ENCODE measurements at places on chromosomes 11 and 22.

DNA sequence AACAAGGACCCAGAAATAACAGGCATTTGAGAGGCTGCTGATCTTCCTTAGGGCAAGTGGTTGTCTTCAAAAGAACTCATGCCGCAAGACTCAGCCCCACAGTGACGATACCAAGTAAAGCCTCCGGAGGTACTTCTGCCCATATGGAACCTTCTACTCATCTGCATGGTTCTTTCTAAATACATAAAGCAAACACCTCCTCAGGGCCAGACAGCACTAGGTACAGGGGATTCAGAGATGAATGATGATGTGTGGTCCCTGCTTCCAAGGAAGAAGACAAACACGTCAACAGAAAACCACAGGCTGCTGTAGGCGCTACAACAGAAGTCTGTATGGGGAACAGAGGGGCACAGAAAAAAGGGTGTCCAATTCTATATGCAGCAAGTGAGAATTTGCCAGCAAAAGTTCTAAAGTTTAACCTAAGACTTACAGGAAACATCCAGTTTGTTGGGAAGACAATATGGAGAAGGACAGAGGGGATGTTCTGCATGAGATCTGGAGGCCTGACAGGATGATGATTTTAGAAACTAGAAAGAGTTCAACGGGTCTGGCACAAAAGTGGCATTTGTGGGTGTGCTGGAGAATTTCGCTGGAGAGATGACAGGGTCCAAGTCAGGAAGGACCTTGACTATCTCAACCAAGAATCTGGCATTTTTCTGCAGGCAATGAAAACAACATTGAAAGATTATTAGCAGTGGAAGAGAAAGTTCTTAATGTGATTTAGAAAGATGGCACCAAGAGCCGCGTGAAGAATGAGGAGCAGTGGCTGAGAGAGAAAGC lies 23.7 kb downstream of the JAML start:
- no peak for DNase-seq

GRCh38 chr11:61747967-61748285 lies 4.5 kb upstream of the MYRF start:
- no peak for DNase-seq

DNA sequence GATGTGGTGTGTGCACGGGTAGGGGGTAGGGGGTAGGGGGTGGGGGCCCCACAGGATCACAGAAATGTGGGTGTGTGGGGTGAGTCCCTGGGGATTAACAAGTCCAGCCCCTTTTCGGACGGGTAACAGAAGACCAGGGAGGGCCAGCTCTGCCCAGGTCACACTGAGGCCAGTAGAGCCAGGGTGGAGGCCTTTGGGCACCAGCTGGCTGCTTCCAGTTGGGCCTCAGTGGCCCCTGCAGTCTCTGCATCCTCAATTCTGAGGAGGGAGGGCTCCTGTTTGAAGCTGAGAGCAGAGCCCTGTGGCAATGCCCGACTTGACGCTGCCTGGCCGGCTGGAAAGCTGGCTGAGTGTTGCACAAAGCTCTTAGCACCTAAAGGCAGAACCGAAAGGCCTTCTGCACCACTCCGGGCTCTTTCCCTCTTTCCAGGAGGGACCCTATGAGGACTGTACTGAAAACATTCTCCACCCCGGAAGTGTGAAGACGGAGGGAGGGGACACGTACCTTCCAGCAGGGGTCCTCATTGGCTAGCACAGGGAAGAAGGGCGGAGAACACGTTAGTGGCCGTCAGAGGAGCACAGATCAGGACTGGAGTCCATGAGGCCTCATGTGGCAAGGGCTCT lies 120.4 kb downstream of the PHF21B start:
- DNase-seq, result no peak

DNA sequence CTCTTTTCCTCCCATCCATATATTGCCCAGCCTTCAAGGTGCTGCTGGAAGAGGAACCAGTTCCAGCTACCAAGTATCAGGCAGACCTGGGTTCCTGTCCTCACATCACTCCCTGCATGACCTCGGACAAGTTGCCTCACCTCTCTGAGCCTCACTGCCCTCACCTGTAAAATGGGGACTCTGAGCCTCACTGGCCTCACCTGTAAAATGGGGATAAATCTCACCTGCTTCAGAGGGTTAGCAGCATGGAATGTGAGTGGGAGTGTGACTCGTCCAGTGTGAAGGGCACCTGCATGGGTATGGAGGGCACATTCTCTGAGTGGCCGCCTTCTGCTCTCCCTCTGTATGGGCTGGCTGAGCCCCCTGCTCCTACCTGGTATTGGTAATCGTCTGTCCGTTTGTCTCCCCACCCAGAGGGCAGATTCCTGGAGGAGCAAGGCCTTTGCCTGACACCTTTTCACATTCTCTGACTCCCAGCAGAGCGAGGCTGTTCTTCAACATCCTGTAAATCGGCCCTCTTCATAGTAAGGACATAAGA lies 3.7 kb downstream of the GRIK4 start:
- no peak for DNase-seq

DNA sequence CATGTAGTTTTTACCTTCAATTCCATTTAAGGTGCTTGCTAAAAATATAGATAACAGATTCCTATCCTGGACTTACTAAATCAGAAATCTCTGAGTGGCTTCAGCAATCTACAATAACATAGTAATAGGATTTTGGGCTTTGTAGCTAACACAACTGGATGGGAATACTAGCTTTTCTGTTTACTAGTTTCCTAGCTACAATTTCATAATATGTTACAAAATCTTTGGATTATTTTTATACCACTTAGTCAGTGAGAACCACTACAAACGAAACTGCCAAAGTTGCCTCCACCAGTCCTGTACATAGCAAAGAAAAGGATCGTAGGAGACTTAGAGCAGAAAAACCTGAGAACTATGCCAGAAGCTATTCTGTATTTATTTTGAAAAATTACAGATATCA lies 87.7 kb upstream of the ANO3 start:
- DNase-seq, result no peak

DNA sequence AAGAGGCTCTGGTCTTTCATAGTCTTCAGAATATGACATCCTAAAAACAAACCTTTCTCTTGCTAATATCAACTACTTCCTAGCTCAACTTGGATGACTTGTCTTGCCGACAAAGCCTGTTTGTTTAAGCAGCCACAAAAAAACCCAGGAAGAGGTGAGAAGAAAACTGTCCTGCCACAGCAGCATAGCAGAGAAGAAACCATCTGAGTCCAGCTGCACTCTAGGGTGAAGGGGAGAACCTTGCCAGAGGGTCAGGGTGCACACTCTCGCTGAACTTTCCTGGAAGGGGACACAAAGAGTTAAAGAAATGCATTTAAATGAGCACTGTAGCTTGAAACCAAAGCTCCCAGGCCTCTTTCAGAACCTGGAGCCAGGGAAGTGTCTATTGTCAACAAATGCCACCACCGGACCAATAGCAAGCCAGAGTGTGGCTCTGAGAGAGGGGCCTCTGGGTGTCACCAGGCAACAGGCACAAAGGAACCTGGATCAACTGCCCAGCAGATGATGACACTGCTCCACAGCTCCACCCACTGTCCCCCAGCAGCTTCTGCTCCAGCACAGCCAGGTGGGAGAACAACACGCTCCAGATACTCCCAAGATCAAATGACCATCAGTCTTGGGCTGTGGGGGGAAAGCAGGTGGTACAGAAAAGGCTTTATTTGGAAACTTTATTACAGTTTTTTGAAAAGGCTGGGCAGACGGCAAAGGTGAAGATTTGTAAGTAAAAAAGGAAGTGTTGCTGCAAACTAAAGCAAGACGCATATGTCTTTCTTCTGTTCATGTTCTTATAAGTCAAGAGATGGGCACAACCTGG lies 105.7 kb downstream of the RASSF10 start:
- DNase-seq, result no peak

GRCh38 chr11:61914471-61915171 lies 2.7 kb downstream of the RAB3IL1 start:
- no peak for DNase-seq

DNA sequence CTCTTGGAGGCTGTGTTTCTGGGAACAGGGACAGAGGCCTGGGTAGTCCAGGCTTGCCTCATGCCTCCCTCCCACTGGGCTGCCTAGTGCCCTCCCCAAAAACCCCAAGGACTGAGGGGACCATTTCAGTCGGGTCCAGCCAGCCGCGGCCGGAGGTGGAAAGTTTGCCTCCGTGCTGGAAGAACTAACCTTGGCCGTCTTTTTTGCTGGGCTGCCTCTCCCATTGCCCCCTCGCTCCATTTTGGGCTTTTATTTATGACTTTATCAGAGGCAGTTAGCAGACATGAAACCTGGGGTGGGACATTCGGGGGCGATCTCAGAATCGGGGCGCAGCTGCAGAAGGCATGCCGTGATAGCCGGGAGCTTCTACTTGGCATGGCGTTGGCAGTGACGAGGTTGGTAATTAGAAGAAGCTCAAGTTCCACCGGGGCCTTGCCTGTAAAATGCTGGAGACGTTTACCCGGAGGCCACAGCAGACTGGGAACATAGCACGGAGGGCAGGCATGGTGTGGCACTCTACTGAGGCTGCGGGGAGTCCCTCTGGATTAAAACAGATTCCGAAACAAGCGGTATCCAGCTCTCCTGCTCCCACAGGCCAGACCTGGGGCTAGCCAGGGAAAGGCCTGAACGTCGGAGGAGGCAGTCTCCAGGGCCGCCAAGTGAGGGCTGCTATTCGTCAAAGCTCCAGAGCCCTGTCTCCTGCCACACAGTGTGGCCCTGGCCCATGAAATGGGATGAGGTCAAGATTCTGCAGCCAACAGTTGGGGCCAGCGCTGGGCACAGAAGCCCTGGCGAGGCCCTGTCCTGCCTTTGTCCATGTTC lies 76.4 kb upstream of the PPARA start:
- DNase-seq, result no peak

DNA sequence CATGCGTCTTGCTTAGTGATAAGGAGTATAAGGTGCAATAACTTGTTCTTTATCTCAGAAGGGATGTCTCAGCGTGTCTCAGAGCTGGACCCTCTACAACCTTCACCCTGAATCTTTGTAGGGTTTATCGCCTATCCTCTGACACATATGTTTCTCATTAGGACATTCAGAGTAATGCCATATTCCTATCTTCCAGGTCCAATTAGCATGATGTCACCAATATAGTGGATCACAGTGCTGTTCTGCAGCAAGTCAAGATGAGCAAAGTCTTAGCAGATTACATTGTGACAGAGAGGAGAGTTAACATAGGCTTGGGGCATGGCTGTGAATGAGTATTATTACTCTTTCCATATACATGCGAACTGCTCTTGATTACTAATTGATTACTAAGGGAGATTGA lies 110.3 kb upstream of the CLPB start:
- DNase-seq, result no peak

GRCh38 chr11:68386331-68386978 lies 74.1 kb downstream of the LRP5 start:
- no peak for DNase-seq

DNA sequence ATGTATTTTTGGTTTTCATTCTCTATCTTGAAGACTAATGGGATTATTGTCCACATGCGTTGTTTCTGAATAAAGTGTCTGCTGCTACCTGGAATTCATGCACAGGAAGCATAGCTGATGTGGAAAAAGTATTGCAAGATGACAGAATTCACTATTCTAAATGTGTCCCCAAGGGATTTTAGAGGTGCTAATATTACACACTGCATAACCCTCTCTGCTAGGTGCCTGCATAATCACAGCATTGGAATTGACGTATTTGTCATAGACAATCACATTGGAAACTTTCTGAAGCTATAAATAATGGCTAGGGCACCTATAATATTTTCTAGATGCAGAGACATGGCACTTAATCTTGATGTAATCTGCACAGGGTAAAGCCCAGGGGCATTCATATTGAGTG lies 496.1 kb downstream of the JRKL start:
- DNase-seq, result no peak

DNA sequence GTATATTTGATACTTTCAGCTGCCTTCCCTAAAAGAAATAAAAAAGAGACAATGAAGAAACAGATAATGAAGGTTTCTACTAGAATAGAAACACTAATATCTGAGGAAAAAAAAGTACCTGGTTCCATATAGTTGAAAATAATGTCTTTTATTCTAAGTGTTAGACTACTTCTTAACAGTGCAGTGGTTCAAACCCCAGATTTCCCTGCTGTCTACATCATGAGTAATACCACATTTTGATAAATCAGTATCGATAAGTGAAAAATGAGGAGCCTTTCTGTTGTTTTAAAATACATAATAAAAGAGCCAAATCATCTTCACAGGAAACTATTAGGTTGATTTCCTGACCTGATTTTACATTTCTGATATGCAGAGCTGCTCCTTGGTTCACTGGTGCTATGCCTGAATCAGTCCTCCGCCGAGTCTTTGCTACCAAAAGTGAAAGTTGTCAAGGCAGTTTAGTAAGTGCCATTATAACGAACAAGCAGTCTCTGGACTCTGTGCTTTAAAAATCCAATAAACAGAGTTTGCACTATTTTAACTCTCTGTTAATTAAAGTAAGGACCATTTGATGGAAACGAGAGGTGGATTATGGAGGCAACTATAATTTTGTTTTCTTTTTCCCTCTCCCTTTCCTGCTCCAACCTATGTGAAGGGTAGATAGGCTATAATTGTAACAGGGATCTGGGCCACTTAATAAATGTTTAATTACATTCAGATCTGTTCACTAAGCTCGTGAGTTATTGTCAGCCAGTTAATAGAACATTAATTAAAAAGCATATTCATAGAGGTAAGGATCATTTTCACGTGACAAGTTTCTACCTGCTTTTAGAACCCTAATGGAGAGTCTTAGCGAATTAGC lies 724.5 kb upstream of the RAG2 start:
- no peak for DNase-seq

GRCh38 chr11:27456140-27456794 lies 16.3 kb downstream of the LGR4 start:
- DNase-seq, result no peak

DNA sequence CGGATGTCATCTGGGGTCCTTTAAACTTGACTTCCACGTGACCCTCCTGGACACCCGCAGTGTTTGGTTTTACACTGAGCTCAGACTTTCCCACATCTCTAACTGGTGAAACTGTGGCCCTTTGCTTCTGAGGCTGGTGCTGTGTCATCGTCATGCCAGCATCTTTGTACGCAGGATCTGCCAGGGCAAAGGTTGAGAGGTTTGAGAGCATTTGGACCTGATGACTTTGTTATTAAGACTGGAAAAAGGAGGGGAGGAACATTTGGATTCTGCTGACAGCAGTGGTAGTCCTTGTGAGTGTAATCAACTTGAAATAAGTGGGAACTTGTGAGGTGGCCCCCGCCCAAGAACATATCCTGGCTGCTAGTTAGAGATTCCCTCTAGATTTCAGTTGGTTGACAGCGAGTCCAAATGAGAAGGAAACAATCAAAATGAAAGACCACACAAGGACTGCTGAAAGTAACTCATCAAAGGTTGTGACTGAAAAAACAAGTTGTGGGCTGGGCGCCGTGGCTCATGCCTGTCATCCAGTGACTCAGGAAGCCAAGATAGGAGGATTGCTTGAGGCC lies 102.5 kb downstream of the KIAA1671 start:
- DNase-seq, result no peak

GRCh38 chr11:8566613-8567210 lies 27.3 kb downstream of the STK33 start:
- DNase-seq, result no peak

DNA sequence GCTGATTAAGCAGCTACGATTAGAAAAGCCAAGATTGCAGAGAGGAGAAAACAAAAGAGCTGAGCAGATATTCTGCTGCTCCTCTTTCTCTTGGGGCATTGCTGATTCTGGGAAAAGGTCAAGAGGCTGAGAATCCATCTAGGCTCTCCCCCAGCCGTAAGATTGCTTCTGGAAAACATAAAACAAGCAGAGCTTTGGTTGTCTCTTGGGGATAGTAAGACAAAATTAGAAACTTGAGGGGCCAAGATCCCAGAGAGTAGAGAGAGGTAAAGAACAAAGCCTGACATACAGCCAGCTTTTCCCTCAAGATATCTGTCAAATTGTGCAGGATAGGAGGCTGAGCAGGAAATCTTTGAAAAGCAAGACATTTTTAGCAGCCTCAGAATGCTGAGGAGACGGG lies 158.2 kb downstream of the TTC28 start:
- DNase-seq, result no peak

GRCh38 chr11:96021901-96022650 lies 98.2 kb upstream of the MTMR2 start:
- DNase-seq, result no peak

All from stimulated activated CD4-positive, alpha-beta T cell treated with anti-CD3 and anti-CD28 coated beads, Interleukin-15, amount 100 ng/mL, for 1 hour (primary cell).